ENCODE measurements at places on chromosomes 3 and 15. TPM values are rescaled to one million over a fixed set of nuclear protein-coding genes. Genes with fewer than 3 reads are reported as not detected.
A peak's percentile ranks its signal among the peaks of the same experiment; 100 is the strongest.

DNA sequence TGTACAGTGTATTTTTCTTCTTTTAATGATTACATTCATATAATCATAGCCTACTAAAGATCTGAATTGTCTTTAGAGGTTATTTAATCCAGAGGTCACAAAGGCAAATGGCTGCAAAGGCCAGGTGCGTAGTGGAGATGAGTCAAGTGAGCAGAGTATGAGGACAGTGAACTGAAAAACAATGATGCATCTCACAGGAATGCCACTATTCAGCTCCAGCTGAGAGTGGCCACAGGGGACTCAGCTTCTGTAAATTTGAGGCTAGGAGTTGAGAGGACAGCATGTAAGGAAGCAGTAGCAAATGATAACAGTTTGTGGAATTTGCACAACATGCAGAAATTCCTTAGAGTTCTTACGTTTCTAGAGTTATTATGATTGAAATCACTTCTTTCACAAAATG lies 50.4 kb downstream of the COL6A5 start:
- no peak for DNase-seq

DNA sequence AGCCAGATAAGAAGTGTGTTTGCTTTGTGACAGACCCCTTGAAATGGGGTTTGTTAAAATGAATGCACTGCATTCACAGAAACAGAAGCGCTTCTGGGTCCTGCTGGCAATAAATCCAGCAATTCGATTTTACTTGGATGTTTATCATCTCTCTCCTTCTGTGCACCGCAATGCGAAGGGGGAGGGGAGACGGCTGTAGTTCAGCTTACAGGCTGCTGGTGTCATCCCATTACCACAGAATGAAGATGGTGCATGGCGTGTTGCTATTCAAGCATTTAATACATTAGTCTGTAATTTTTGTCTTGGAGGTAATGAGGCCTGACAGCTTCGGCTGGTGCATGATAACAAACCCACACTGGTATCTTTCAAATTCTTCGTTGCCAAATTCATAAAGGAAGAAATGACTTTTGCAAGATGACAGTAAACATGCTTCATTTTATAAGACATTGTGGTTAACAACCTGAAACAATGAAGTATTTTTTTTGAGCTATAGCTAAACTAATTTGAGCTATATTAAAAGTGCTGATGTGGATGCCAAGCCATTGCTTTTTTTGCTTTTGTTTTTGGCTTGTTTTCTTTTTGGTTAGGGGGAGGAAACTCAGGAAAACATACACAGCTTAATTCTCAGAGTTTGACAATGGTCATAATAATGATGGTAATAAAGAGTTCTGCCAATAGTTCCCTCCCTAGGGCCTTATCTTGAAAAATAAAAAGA lies 418.3 kb downstream of the OTOL1 start:
- peak; percentile 69 for DNase-seq

The PLA1A gene
- 1.4 TPM for total RNA-seq

- peak; percentile 24 for DNase-seq
Measured at GRCh38 chr3:133998691-133999241, 31.0 kb downstream of the SLCO2A1 start.

DNA sequence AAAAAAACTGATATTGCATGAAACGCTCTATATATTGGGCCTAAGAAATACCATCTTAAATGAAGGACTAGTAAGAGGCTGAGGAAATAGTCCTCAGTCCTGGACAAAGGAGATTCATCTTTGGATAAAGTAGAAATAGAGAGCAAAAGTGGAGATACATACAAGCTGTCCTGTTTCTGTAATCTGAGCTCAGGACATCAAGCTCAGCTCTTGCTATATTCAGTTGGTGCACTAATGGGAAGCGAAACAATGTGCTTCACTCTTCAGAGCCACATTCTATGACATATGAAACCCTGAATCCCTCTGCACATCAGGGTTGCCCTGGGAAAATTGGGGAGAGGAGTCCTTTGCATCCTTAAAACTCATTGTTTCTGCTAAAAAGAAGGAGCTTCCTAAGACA lies 290.7 kb downstream of the VPS13C start:
- DNase-seq: no peak

- DNase-seq: no peak
Measured at GRCh38 chr3:64903006-64903405, 215.2 kb upstream of the ADAMTS9 start.

DNA sequence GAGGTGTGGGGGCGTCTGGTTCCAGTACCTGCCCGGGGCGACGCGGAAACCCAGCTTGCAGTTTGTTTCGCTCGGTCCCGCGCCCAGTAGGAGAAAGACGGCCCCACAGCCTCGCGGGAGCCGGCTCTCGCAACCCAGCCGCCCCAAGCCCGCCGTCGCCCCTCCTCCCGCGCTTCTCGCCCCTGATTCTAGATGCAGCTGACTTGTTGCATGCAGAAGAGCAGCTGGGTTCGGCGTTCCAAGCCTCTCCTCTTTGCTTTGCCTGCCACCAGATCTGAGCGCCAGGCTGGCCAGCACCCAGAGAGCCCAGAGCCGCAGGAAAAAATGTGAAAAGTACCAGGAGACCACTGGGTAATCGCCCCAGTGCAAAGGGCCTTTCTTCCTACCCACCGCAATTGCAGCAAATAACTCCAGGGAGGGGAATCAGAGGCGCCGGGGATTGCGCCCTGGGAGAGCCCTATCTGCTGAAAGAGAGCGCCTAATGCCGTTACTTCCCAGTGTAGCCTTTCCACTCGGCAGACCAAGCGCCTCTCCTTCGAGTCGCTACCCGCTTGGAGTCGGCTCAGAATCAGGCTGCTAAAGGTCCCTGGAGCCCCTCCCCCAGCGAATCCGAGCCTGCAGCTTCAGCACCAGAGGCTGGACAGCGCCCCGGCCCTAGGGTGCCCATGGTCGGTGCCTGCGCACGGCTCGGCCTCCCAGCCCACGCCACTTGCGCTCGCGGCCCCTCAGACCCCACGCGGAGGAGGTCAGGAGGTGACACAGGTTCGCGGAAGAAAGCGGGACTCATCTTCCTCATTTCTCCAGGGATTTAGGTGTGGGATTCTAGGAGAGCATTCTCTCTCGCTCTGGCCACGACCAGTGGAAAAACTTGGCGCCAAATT lies 15.7 kb upstream of the AEN start:
- no peak for DNase-seq

The LRRN1 gene
- total RNA-seq: 1.1 TPM

The CGNL1 gene
- 3.9 TPM for total RNA-seq

DNA sequence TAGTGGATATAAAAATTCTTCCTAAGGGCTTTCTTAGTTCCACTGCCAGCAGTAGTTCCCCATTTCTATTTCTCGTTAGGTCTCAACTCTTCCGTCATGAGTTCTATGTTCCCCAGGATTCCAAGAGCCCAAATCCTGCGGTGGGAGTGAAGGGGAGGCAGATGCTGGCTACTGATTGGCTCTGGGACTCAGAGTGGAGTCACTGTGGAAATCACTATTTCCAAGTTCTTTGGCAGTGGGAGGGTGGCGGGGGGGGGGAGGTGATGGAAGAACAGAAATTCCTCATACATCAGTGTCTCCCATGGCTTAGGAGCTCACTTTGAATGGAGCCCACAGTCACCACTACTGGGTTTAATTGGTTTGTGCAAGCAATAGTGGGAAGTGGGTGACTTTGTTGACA lies 5.6 kb downstream of the CCR1 start:
- DNase-seq: no peak

GRCh38 chr15:82952158-82953081 lies at the start of gene HOMER2:
HOMER2 (minus strand) TSS chr15:82952720; CDS start chr15:82952535, 185 bp downstream.
- DNase-seq: no peak

DNA sequence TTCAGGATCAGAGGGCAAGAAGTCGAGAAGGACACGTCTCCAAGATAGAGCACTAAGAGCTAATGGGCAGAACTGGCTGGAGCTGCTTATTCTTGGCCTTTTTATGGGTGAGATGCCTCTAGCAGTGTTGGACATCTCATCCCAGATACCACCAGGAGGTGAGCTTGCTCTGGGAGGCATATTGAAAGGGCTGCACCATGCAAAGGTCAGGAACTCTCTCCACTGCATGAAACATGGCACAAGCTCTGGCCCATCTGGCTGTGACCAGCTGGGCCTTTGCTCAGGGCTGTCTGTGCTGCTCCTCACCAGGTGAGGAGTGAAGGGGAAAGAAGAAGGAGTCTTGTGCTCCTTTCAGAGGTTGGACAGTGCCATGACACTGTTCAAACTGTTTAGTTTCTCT lies 188.7 kb downstream of the THSD4 start:
- DNase-seq: no peak
